ENCODE measurements at places on chromosomes 1 and 21. TPM values are rescaled to one million over a fixed set of nuclear protein-coding genes. Genes with fewer than 3 reads are reported as not detected.
A peak's percentile ranks its signal among the peaks of the same experiment; 100 is the strongest.

GRCh38 chr1:229561141-229561540 is 2.6 kb upstream of the ABCB10 start:
- DNase-seq, result no peak

- no peak for DNase-seq
Measured at GRCh38 chr1:101587741-101588140, 350.9 kb downstream of the S1PR1 start.

- DNase-seq, result no peak
Measured at GRCh38 chr1:214720561-214720960, 117.6 kb downstream of the CENPF start.

Gene TTLL7
- not detected for total RNA-seq

DNA sequence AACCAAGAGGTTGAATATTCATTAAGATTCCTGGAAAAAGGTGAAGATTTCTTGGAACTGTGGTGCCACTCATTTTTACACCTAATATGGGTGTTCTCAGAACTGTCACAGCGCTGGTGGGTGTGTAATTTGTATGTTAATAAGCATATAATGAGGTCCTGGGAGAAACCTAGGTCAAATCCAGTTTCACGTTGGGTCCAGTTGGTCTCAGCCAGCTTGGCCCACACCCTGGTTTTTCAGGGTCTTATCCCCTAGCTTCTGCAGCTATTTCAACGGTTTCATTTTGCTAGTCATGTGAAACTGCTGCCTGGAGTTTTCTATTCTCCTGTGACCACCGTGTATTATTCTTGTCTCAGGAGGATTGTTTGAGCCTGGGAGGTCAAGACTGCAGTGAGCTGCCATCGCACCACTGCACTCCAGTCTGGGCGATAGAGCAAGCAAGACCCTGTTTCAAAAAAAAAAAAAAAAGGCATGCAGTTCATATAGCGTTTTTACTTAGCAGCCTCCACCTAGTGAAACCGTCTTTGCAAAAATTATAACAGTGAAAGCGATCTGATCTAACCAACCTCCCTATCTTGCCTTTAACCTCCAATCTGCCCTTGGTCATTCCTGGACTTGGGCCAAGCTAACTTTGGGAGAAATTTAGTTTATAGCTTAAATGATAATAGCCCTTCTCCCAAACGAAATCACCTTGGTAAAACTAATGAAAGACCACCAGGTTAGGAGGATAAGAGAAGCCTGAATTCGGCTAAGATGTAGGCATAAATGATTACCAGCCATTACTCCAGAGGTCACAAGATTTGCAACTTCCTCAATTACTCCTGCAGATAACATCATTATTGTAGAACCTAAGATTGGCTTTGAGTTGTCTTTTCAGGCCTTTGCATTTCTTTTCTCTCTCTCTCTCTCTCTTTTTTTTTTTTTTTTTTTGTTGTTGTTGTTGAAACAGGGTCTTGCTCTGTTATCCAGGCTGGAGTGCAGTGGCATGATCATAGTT is 44.0 kb downstream of the PTAFR start:
- DNase-seq, result no peak

Gene NBPF10
- total RNA-seq, result 0.49 TPM

Gene CLEC20A
- not detected for total RNA-seq

DNA sequence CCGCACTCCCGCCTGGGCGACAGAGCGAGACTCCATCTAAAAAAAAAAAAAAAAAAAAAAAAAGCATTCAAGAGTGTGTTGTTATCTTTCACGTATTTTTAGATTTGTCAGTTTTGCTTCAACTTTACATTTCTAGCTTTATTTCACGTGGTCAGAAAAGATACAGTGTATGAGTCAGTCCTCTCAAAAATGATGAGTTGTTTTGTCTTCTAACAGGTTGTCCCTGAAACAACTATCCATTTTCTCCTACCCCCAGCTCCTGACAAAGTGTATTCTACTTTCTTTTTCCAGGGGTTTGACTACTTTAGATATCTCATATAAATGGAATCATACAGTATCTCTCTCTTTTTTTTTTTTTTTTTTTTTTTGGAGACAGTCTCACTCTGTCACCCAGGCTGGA is 5.5 kb upstream of the ZNF695 start:
- DNase-seq, result no peak

- no peak for DNase-seq
Measured at GRCh38 chr1:100868364-100868995, 26.2 kb downstream of the EXTL2 start.

DNA sequence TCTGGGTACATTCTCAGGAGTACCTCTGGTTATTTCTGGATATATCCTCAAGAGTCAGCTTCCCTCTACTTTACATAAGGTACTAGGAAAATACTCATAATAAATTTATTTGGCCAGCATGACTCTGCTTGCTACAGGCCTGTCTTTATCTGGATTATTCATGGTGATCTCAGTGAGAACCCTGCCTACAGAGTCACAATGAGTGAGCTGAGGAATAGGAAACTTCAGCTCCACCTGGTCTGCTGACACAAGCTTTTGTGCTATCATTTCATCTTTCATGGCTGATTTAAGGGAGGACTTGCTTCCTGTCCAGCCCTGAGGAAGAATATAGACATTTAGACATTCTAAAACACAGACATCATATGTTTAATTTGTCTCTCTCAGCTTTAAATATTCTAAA is 19.5 kb upstream of the SUCO start:
- no peak for DNase-seq

DNA sequence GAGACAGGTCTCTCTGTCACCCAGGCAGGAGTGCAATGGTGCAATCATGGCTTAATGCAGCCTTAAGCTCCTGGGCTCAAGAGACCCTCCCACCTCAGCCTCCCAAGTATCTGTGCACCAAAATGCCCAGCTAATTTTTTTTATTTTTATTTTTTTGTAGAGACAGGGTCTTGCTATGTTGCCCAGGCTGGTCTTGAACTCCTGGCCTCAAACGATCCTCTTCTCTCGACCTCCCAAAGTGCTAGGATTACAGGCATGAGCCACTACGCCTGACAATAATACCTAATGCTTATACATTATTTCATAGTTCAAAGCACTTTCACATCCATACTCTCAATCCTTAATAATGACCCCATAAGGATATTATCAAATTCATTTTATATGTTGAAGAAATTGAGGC is 48.3 kb downstream of the LUZP1 start:
- no peak for DNase-seq

Gene NBPF8
- total RNA-seq, result 1.7 TPM

- DNase-seq, result no peak
Measured at GRCh38 chr1:44355582-44356305, 687 bp upstream of the ERI3 start.

- DNase-seq, result no peak
Measured at GRCh38 chr1:175820456-175821025, 77.1 kb upstream of the TNR start.

DNA sequence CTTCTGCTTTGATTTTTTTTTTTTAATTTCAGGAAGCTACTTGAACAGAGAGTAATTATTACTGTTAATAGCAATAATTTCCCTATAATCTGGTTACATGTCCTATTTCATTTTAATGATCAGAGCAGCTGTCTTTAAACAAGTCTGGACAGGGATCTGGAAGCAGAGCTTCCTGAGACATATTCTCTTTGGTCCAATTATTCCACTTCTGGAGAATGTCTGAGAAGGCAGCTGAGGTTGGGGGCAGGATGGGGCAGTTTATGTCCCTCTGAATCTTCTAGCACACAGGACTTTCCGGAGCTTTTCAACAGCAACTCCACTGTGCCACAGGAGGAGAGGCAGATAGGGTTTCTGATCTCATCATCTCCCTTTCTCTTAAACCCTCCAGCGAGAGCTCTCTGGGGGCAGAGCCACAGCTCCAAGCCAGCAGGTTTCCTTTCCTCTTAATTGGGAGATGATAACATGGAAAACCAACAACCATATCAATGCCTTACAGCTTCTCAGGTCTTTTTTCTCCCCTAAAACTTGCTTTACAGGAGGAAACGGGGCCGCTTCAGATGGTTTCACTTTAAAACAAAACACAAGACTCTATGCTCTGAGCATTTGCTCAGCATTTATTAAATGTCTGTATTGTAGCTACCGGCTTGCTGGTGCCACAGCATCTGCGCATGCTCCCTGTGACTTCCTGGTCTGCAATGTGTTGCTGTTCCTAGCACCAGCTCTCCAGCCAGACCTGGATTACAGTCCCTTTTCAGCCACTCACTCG is 425.7 kb upstream of the USP24 start:
- peak; percentile 53 for DNase-seq

DNA sequence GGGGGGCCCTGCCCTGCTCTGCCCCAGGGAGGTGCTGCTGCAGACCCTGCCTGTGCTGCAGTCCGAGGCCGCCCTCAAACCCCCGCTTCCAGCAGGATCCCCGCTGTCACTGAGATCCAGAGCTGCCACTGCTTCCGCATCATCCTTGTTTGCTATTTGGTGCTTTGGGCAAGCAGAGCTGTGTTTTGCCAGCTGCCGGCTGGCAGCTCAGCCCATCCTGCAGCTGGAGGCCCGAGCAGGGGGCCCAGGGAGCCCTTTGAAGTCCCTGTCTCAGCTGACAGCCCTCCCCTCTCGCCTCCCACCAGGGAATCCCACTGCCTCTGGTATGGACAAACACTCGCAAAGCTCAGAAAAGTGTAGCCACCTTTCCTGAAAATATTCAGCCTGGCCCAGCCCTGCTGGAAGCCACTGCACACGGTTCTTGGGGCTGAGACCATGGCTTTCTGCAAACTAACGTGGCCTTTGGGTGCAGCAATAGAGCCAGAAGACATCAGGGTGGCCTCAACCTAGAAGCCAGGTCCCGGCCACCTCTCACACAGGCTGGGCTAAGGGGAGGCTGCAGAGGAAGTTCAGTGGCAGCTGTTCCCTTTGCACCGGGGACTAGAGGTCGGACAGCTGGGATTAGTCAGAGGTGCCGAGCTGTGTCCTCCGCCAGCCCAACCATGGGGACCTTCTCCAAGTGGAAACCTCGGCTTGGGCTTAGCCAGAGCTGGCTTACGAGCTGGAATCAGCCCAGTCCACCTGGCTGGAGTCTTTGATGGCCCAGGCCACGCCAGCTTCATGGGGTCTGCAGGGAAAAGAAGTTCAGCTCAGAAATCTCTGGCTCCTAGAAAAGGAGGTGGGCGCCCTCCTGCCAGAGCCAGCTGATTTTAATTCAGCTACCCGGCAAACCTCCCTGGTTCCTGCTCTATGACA is 107.1 kb downstream of the SPSB1 start:
- peak; percentile 16 for DNase-seq

GRCh38 chr21:36965720-36966065 is 776 bp downstream of the HLCS start:
- DNase-seq, result no peak

Gene ST7L
- 16.7 TPM for total RNA-seq

DNA sequence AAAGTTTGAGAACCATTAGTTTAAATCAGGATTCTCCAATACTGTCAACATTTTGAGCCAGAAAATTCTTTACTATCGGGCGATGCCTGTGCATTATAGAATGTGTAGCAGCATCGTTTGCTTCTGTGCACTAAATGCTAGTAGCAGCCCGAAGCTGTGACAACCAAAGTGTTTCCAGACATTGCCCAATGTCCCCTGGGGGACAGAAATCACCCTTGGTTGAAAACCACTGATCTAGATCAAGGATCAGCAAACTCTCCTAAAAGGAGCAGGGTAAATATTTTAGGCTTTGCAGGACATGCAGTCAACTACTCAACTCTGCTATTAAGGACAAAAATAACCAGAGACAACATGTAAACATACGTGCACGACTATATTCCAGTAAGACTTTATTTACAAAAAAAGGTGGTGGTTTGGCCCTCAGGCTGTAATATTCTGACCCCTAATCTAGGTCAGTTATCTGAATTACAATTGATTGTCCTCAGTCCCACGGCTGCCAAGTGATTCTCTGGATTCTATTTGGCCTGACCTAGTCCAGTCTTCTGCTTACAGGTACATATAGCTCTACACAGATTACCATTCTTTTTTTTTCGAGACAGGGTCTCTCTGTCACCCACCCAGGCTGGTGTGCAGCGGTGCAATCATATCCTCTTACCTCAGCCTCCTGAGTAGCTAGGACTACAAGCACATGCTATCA is 10.6 kb downstream of the FAF1 start:
- DNase-seq, result no peak

DNA sequence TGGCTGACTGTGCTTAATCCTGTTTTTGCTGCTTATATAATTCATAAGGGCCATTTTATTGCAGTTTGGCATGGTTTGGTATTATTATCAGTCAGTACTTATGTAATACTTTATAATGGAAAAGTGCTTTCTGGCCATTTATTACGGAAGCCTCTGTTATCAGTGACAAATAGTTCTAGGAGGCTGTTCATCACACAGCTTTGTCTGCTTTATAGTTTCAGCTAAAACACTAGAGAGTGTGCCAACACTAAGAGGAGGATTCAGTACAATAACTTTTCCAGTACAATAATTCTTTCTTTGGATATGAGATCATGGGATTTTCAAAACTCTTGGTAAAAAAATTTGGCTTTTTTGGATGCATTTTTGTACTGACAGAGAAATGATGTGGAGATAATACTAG is 102.9 kb upstream of the PTGFR start:
- no peak for DNase-seq

GRCh38 chr1:66256629-66257572 is 277.1 kb upstream of the SGIP1 start:
- DNase-seq, result no peak

Gene VN1R5
- not detected for total RNA-seq

DNA sequence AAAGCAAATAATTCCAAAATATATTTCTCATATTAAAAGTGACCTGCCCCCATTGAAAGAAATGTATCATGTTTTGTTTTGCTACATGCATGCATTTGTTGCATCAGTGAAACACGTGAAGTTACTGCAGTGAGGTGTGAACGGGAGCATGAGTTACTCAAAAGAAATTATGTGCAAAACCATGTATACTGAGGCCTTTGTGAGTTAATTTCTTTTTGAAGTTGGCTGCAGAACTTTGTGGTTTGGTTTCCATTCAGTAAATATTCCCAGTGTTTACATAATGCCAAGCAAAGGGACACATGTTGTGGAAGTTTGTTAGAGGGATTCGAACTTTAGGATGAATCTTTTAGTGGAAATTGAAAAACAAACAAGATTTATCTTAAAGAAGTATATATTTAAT is 619.4 kb upstream of the ADAMTS5 start:
- DNase-seq, result no peak

DNA sequence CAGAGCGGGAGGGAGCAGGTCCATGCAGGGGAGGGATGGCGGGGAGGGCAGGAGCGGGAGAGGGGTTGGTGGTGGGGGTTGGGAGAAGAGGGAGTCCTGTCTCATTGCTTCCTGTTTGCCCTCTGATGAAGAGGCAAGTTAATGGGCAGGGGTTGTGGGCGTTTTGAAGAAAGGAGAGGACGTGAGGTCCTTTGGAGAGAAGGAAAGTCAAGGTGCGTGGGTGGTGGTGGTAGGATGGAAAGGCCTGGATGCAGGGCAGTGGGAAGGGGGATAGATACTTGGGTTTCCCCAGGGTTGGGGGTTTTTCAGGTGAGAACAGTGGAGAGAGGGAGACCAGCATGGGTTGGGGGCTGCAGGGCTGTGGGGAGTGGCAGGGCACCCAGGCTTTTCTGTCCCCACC is 17.2 kb downstream of the UBE2Q1 start:
- no peak for DNase-seq

GRCh38 chr1:49013079-49013478 is 236.4 kb upstream of the BEND5 start:
- no peak for DNase-seq

Gene SIM2
- 8.0 TPM for total RNA-seq

GRCh38 chr21:37675202-37675801 is 241.0 kb downstream of the KCNJ6 start:
- DNase-seq, result peak; percentile 28

Gene ADORA1
- total RNA-seq, result 0.94 TPM

GRCh38 chr1:218304281-218305039 is 19.4 kb downstream of the RRP15 start:
- peak; percentile 60 for DNase-seq

All from MG63 (cell line).